Body of pancreas (tissue), 4 donors: ENCODE measurements at places on chromosomes 2 and 18. TPM values are rescaled to one million over a fixed set of nuclear protein-coding genes. Genes with fewer than 3 reads are reported as not detected.

- DNase-seq = no peak
Measured at GRCh38 chr2:6828299-6828584, 37.5 kb downstream of the CMPK2 start.

DNA sequence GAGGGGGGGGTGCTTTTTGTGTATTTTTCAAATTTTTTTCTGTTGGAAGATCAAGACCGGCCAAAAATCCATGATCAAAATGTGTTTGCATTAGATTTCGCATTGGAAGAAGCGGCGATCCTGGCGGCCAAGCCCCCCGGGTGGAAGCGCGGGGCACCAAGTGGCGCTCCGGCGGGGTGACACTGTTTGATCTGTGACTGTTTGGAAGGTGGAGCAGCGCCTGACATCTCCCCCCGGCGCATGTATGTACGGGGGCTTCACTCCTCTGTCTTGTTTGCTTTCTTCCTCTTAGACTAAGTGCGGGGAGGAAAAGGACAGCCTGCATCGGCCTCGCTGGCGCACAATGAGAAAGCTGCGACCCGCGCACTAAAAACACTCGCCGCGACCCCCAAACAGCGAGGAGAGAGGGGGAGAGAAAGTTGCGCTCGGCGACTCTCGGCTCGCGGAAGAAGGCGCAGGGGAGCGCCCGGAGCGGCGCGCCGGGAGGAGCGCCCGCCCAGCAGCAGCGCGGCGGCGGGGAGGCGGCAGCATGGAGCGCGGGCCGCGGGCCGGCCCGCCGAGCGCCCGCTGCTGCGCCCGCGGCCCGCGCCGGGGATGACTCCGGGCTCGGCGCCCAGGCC lies 515 bp downstream of the TSHZ1 start:
- DNase-seq = no peak

Gene CD226
- 0.33 TPM for total RNA-seq

DNA sequence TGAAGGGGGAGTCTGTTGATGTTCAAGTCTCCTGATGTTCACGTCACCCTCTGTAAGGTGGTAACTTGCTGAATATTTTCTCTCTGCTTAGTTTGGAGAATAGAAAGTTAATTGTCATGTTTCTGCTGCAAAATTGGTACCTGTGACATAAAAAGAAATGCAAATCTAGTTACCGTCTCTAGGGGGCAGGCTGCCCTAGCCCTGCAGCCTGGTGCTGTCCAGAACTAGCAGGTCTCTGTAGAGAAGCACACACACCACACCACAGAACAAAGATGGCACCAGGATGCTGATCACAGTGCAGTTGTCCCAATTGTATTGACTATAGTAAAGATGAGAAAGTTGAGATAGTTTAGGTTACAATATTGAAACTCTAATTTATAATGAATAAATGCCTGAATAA lies 47.0 kb downstream of the SLC9A4 start:
- no peak for DNase-seq

- DNase-seq = no peak
Measured at GRCh38 chr2:12727065-12727464, 10.3 kb downstream of the TRIB2 start.

DNA sequence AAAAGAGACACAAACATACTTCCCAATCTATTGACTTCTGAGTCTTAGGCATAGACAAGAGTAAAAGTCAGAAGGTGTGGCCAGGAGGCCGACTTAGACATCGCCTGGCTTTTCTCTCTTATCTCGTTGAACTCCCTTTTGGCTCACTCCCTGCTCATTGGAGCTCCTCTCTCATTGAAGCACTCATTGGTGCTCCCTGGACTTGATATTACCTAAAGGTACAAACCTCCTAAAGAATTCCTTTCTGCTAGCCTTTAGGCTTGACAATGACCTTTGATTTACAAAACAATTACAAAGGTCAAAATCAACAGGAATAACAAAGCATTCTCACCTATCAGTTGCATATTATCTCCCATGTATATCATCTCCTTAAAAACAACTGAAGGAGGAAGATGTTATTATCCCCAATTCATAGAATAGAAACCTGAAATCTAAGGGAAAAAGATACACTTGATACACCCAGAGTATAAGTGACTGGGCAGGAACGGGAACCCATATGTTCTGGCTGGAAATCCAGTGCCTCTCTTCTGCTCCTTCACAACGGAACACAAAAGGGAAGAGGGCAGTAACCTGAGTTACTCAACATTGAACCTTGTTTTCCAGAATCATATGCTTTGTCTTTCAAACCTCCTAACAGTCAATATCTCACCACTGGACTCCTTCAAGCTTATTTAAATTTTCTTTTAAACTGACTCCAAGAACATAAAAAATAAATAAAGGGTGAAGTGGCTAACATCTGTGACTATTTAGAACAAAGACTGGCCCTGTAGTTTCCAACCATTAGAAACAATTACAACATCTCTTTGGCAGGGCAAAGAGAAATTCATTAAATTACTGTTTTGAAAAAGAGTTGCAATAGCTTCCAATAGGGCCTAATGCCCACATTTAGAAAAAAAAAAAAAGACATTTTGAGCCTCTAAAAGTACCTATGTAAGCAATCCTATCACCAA lies 1247.9 kb downstream of the LRP1B start:
- DNase-seq = no peak

Gene ATP8B1
- total RNA-seq = 18.5 TPM

DNA sequence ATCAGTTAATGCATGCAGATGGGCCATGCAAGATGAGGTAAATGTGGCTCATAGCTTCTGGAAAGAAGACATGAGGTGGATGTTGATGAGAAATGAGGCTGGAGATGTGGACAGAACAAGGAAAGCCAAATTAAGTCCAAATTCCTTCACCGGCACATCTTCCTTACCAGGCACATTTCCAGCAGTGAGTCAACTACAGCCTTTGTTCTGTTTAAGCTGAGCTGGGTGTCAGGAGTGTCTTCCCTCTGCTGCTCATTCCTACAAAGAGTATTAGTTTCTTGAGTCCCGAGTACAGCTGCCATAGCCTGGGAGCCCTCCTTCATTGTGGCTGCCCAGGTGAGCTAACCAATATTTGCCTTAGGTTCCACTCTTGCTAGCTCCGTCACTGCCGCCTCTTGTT lies 945.0 kb downstream of the SLC4A3 start:
- DNase-seq = no peak

GRCh38 chr2:222752746-222753145 lies 81.3 kb downstream of the MOGAT1 start:
- DNase-seq = no peak

GRCh38 chr18:59512025-59512755 lies 153.1 kb upstream of the LMAN1 start:
- no peak for DNase-seq

GRCh38 chr2:150255528-150255927 lies 231.9 kb downstream of the RND3 start:
- no peak for DNase-seq

DNA sequence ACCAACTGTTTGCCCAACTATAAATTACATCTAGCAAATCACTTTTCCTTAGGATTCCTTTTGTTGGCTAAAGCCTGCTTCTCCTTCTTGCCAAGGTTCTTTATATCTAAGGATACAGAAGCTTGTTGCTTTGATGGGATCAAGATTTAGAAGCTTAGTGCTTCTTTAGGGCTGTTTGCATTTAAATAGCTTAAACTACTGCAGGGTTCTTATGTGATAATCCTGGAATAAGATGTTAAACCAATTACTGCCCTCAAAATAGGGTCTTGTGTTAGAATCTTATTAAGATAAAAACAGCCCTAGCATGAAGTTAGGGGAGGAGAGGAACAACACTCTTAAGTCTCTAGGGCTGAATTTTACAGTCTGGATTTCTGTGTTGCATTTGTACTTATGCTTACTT lies 64.2 kb downstream of the KIF5C start:
- no peak for DNase-seq

GRCh38 chr2:191049728-191050639 lies 36.0 kb upstream of the STAT1 start:
- no peak for DNase-seq
